ENCODE measurements at places on chromosomes 7 and 10. TPM values are rescaled to one million over a fixed set of nuclear protein-coding genes. Genes with fewer than 3 reads are reported as not detected.

- no peak overlapping the region for H3K4me3 ChIP-seq
- DNase-seq = no peak
- H3K27ac ChIP-seq = no peak overlapping the region
- H3K4me1 ChIP-seq = no peaks in the 10 kb centered on the region
These were observed 55.1 kb upstream of the AASS start for GRCh38 chr7:122199171-122199570.

DNA sequence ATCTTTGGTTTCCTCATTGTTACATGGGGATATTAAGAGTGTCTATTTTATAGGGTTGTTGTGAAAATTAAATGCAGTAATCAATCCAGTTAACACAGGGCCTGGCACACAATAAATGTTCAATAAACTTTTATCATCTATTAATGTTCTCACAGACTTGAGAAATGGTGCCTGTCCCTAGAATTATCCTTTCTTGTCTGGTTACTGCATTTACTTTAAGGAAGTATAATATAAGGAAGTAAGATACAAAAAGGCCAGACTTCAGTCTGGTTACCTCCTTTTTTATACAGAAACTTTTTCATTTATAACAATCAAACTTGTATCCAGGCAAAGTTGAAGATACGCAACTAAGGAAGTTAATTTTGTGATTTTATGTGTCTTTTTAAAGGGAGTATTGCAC lies 117.0 kb downstream of the LHFPL3 start:
- H3K36me3 ChIP-seq = no peaks in the 10 kb centered on the region
- H3K27ac ChIP-seq = no peak overlapping the region
- H3K4me3 ChIP-seq = no peak overlapping the region
- DNase-seq = no peak
- no peaks in the 10 kb centered on the region for H3K4me1 ChIP-seq
- H3K27me3 ChIP-seq = no peaks in the 10 kb centered on the region

Gene CYP26C1
- not detected for total RNA-seq

DNA sequence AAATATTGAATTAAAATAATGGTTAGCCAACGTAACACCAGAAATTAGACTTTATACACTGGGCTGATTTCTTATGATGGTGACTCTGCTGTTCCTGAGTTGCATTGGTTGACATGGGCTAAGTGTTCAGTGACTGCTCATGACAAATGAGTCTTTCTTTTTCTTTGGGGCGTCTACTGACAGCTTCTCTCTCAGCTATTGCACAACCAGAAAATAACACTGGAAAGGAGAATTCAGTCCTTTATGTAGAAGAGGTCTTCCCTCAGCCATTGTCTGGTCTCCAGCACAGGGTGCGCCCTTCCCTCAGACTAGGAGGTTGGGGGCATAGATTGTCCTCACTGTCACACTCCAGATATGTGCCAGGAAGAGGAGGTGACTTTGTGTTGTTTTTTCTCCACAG lies 21.6 kb downstream of the PNLIP start:
- no peak overlapping the region for H3K27ac ChIP-seq
- no peaks in the 10 kb centered on the region for H3K36me3 ChIP-seq
- no peaks in the 10 kb centered on the region for H3K27me3 ChIP-seq
- H3K4me3 ChIP-seq = no peak overlapping the region
- H3K4me1 ChIP-seq = no peaks in the 10 kb centered on the region
- DNase-seq = no peak

Gene ZNF425
- total RNA-seq = 1.8 TPM

Gene TFPI2
- total RNA-seq = 7.5 TPM

DNA sequence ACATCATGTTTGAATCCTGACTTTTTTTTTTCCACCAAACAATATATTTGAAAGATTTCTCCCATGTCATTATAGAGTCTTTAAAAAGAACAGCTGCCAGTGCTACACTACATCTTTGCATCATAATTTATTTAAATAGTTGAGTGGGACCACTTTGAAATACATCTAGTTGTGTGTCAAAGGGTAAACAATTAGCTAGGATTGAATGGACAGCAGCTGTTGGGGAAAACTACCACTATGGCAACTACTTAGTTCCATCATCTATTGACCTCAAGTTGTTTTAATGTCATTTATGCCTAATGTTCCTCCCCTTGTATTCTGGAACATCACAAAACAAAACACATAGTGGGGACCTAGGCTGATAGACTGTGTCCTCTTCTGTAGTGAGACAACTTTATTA lies 985.1 kb downstream of the SORCS1 start:
- no peak overlapping the region for H3K4me3 ChIP-seq
- H3K27ac ChIP-seq = no peak overlapping the region
- no peaks in the 10 kb centered on the region for H3K4me1 ChIP-seq

Gene LARP4B
- 83.0 TPM for total RNA-seq

GRCh38 chr7:2474224-2474623 lies 2.0 kb downstream of the GRIFIN start:
- no peaks in the 10 kb centered on the region for H3K36me3 ChIP-seq
- H3K27ac ChIP-seq = no peak overlapping the region
- H3K4me3 ChIP-seq = no peak overlapping the region
- H3K27me3 ChIP-seq = no peaks in the 10 kb centered on the region
- DNase-seq = no peak

Gene CPA4
- 1.2 TPM for total RNA-seq

DNA sequence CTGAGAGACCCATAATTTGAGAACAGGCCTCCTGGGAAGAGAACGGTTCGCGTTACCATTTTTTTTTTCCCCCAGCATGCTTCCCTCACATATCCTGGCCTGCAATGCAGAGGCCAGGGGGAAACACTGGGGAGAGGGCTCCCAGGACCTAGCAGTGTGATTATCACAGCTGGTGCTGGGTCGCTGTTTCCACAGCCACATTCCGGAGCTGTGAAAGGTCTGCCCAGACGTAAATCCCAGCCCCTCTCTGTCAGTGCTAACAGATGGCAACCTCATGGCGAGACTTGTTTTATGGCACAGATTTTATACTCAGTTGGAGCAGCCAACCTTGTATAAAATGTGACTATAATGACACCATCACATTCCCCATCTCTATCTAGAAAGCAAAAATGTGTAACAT lies 150.5 kb downstream of the PLXDC2 start:
- DNase-seq = no peak
- H3K4me3 ChIP-seq = no peak overlapping the region
- no peaks in the 10 kb centered on the region for H3K4me1 ChIP-seq
- no peaks in the 10 kb centered on the region for H3K27me3 ChIP-seq
- no peaks in the 10 kb centered on the region for H3K36me3 ChIP-seq

GRCh38 chr10:60898321-60898720 lies 45.7 kb downstream of the RHOBTB1 start:
- H3K4me3 ChIP-seq = no peak overlapping the region
- H3K36me3 ChIP-seq = peaks cover 15% of the 10 kb centered on the region
- no peak for DNase-seq
- peak overlapping the region; percentile 83 for H3K27ac ChIP-seq

DNA sequence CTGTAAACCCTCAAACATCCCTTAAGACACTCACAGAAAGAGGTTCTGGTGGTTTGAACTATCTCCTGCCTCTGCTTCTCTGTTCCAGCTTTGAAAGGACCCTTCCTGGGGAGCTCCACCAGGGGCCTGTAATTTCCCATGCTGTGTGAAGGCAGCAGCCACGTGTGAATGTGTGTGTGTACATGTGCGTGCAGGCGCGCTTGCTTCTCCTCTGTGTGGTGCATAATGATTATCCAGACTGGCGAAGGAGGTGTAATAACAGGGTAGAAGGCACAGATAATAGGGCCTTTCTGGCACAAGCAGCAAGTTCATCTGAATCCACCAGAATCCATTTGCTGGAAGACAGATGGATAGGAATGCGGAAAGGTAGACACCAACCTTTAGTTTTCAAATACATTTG lies 466.5 kb downstream of the GRID1 start:
- peaks cover 2% of the 10 kb centered on the region for H3K27me3 ChIP-seq
- no peak for DNase-seq
- H3K27ac ChIP-seq = no peak overlapping the region
- no peaks in the 10 kb centered on the region for H3K4me1 ChIP-seq
- H3K36me3 ChIP-seq = no peaks in the 10 kb centered on the region
- no peak overlapping the region for H3K4me3 ChIP-seq

Gene ADCYAP1R1
- total RNA-seq = 6.6 TPM

Gene ARMH3
- 19.6 TPM for total RNA-seq

Gene BMPER
- total RNA-seq = 2.4 TPM

GRCh38 chr7:380711-381210 lies 90.8 kb downstream of the FOXL3 start:
- no peak overlapping the region for H3K27ac ChIP-seq
- no peaks in the 10 kb centered on the region for H3K4me1 ChIP-seq
- no peak for DNase-seq
- peaks cover 38% of the 10 kb centered on the region for H3K27me3 ChIP-seq
- H3K4me3 ChIP-seq = no peak overlapping the region

Gene UTF1
- not detected for total RNA-seq

DNA sequence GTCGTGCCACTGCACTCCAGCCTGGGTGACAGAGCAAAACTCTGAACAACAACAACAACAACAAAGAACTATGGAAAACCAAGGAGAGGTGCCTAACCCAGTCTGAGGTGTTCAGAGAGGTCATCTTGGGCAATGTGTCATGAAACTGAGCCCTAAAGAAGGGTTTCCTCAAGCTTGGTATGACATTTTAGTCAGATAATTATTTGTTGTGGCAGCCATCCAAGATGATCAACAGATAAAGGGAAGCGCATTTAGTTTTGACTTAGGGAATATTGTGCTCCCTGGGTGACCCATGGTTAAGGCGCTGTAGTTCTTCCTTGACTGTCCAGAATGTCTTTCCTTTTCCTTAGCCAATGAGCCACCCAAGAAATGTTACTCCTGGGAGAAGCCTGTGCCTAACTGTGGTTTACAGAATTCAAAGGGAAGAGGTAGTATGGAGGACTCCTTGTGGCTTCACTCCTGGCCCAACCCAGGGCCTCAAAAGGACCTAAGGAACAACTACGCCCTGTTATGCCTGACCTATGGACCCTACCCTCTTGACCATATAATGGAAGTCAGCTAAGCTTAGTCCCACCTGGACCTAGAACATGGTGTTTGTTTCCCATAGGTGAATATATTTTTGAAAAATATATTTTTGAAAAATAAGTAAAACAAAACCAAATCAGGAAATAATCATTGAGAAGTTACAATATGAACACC lies 42.4 kb downstream of the TPST1 start:
- no peak overlapping the region for H3K4me3 ChIP-seq
- no peaks in the 10 kb centered on the region for H3K36me3 ChIP-seq
- H3K27me3 ChIP-seq = no peaks in the 10 kb centered on the region
- no peaks in the 10 kb centered on the region for H3K4me1 ChIP-seq

Gene FAM25C
- total RNA-seq = not detected

DNA sequence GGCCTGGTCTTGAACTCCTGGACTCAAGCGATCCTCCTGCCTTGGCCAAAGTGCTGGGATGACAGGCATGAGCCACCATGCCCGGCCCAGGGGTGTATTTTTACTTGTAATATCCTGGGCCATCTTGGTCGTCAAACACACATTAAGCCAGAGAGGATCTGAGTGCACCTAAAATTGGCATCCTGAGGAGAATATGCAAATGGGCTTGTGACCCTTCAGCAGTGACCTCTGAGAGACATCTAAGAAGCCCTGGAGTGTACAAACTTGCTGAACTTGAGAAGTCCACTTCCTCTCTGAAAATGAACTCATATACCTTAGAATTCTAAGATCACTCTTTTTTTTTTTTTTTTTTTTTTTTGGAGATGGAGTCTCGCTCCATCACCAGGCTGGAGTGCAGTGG lies 372.0 kb upstream of the C7orf33 start:
- no peaks in the 10 kb centered on the region for H3K36me3 ChIP-seq

Gene ASAH2
- 3.6 TPM for total RNA-seq

DNA sequence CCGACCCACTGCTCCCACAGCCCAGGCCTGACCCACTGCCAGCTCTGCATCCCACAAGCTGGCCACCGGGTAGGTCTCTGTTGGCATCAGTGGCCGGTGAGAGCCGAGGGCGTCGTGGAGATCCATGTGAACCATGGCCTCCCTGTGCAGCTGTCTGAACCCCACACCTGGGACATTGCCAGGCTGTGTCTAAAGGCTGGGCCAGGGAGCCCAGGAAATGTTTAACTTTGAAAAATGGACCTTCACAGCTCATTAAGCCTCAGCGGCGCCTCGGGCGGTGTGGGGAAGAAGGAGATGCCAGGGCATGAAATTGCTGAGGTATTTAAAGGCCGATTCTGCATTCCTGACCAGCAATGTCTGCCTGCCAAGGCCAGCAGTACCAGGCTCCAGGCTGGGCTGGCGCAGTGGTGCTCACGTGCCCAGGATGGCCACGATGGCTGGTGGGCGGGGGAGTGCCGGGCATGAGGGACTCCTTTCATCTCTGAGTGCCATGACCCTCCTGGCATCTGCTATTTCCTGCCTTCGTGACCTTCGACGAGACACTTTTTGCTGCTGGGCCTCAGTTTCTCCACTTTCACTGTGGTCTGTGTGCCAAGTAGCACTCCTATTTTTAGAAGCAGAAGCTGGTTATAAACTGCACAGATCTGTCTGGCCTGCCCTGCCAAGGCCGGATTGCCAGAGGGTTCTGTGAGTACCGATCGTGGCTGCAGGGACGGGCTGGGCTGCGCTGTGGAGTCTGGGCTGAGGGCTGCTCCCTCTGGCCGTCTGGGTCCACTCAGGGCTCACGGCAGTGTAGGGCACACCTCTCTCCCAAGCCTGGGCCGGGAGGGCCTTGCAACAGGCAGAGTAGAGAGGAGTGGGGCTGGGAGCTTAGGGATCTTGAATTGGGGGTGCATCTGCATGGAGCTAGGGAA lies 21.8 kb downstream of the ELFN1 start:
- H3K27me3 ChIP-seq = no peaks in the 10 kb centered on the region
- no peaks in the 10 kb centered on the region for H3K36me3 ChIP-seq
- H3K27ac ChIP-seq = no peak overlapping the region
- DNase-seq = peak; percentile 42
- peaks cover 9% of the 10 kb centered on the region for H3K4me1 ChIP-seq
- H3K4me3 ChIP-seq = no peak overlapping the region

Gene CRPPA
- total RNA-seq = 3.5 TPM

Gene SLC13A1
- 0.12 TPM for total RNA-seq

Gene TCTN3
- total RNA-seq = 6.0 TPM

DNA sequence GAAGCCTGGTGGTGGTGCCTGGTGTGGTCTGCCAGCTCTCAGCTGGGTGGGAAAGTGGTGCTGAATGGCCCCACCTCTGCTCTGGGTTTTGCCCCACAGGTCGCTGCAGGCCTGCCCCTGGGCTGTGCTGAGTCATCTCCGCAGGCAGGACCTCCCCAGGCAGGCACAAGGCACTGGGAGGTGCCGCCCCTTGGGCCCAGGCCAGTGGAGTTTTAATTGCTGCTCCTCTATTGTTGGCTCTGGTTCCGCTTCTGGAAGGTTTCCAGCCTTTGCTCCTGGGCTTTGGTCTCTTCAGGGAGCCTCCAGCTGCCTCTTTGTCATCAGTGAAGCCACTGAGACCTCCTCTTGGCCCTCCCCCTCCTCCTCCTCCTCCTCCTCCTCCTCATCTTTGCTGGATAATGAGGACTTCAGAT lies 180.3 kb upstream of the GRB10 start:
- H3K4me3 ChIP-seq = no peak overlapping the region
- no peaks in the 10 kb centered on the region for H3K4me1 ChIP-seq
- H3K27ac ChIP-seq = no peak overlapping the region
- peak; percentile 53 for DNase-seq
- no peaks in the 10 kb centered on the region for H3K36me3 ChIP-seq

GRCh38 chr10:26225322-26225721 lies 8.7 kb downstream of the GAD2 start:
- DNase-seq = no peak
- H3K36me3 ChIP-seq = no peaks in the 10 kb centered on the region
- H3K27ac ChIP-seq = no peak overlapping the region
- peaks cover 18% of the 10 kb centered on the region for H3K27me3 ChIP-seq

- peaks cover 86% of the 10 kb centered on the region for H3K4me1 ChIP-seq
- no peak for DNase-seq
- no peak overlapping the region for H3K4me3 ChIP-seq
- no peak overlapping the region for H3K27ac ChIP-seq
- no peaks in the 10 kb centered on the region for H3K36me3 ChIP-seq
These were observed 61.3 kb downstream of the YKT6 start for GRCh38 chr7:44262031-44262430.

Data from psoas muscle (tissue), 8 donors.